Mucosa of gallbladder (tissue), 1 donor: ENCODE measurements at places on chromosomes 12 and 14. TPM values are rescaled to one million over a fixed set of nuclear protein-coding genes. Genes with fewer than 3 reads are reported as not detected.

DNA sequence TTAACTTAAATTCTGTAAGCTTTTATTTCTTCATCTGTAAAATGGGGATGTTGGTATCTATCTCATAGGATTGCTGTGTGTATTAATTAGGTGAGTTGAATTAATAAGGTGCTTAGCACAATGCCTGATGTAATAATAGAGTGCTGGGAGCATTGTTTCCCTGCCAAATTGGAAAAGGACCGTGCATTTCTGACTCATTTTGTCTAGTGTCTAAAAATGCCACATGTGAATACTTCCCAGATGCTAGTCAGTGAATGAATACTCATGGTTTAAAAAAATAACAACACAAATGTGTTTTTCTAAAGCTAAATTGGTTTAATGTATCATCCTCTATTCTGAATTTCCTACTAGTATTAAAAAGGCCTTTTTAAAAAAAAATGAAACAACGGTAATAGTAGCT is 45.4 kb upstream of the NEDD1 start:
- DNase-seq = no peak

DNA sequence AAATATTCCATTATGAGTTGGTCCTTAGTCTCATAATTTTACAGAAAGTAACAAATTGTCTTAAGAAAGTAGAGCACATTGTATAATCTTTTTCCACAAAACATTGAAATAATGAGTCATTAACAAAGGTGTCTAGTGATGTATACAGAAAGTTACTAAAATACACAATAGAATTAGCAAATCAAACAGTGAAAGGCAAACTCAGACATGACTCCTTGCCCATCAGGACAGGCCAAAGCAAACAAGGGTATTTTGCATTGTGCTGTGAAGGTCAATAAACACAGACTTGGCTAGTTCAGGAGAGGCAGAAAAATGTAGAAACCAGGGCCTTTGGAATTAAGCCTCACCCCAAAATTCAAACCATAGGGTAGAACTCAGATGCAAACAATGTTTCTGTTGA is 37.3 kb downstream of the SIX4 start:
- DNase-seq = no peak

DNA sequence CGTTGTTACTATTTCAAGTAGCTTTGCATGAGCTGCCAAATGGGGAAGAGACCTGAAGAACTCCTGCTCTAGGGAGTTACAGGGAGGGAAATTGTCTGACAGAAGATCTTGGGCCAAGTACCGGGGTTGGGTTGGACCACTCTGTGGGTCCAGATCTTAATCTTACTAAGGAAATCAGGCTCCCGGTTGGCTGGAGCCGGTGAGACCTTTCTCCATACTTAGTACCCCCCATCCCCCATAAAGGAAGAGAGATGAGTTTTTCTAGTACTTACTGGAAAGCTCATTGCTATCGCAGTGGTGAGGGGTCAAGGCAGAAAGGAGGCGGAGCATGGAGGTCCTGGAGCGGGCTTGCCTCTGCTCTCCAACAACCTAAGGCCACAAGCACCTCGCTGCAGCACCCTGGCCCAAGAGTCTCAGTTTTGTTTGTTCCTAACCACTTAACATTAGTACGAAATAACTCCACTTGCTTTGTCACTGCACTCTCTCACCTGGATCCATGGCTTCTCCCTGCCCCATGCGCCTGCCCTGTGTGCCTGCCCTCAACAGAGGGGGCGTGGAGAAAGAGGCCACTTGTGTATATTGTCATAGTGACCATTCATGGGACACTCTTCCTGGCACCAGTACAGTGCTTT is 6.8 kb upstream of the UNC119B start:
- DNase-seq = no peak

Gene SIX1
- not detected for total RNA-seq
